ENCODE measurements at places on chromosomes 6 and 20. TPM values are rescaled to one million over a fixed set of nuclear protein-coding genes. Genes with fewer than 3 reads are reported as not detected.

VWA7 gene
- total RNA-seq = 0.36 TPM

DNA sequence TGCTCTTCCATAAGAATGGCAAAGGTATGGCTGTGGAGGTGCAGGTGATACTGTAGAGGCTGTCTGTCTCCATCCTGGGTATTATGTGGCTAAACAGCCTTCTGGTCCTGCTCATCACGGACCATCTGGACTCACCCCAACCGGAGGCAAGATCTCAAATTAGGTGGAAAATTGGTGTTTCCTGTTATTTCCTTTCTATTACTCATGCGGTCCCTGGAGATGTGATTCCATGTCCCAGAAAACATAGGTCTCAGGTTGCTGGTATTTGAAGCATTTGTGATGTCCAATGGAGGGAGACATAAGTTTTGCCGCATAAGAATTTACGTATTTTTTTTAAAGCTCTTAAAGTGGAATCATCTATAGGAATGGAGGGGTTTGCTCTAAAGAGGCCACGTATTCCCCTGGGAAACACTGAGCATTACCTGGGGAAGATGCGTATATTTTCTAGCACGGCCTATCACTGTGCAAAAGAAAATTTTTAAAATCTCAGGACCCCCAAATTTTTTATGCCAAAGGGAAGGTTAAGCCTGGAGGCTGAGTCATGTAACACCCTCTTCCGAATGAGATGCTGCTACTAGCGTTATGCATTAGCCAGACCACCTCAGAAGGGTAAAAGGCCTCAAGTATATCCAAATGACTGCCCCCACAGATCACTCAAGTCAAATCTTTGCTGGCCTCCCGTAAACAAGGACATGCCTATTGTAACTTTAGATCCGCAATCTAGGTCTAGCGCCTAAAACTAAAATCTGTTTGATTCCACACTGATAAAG lies 22.4 kb upstream of the PBOV1 start:
- no peak for DNase-seq

- no peak for DNase-seq
These were observed 525.2 kb downstream of the PKHD1 start for GRCh38 chr6:51562198-51562597.

KIAA1755 gene
- total RNA-seq = 4.9 TPM

- DNase-seq = no peak
These were observed 26.2 kb downstream of the TTBK1 start for GRCh38 chr6:43269273-43270007.

GRCh38 chr6:109235481-109236038 lies 140.3 kb downstream of the CEP57L1 start:
- no peak for DNase-seq

GRCh38 chr6:64817525-64817924 lies 889.5 kb downstream of the EYS start:
- DNase-seq = no peak

DNA sequence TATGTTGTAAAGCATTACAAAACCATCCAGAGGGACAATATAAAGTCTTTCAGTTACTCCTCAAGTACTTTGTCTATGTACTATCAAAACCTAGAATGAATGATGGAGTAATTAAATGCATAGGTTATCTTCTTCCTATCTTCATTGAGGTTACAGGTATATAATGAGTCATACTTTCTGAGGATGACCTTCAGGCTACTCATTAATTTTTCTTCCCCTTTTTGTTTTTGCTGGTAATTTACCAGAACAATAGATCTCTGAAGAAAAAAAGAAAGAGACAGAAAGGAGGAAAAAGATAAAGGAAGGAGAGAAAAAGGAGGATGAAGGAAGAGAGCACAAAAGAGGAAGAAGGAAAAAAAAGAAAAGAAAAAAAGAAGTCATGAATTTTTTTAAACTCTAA lies 398.4 kb downstream of the TBC1D32 start:
- DNase-seq = no peak

GRCh38 chr6:137323860-137324259 lies 104.7 kb upstream of the IFNGR1 start:
- DNase-seq = no peak

DNA sequence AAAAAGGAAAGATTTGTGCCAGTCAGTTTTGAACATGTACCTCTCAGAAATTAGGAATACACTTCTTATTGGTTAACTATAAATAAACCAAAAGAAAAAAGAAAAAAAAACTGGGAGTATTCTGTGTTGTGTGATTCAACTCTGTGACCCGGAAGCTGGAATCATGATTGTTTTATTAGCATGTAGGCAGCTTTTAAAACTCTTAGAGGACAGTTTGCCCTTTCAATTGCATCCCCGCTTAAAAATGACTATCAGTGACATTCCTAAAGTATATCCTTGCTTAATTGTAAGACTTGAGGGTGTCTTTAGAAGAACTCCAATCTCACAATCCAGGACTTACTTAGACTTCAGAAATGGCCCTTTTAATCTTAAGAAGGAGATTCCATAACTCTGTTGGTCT lies 29.1 kb upstream of the TENT5A start:
- no peak for DNase-seq

ALDH8A1 gene
- total RNA-seq = 0.09 TPM

DNA sequence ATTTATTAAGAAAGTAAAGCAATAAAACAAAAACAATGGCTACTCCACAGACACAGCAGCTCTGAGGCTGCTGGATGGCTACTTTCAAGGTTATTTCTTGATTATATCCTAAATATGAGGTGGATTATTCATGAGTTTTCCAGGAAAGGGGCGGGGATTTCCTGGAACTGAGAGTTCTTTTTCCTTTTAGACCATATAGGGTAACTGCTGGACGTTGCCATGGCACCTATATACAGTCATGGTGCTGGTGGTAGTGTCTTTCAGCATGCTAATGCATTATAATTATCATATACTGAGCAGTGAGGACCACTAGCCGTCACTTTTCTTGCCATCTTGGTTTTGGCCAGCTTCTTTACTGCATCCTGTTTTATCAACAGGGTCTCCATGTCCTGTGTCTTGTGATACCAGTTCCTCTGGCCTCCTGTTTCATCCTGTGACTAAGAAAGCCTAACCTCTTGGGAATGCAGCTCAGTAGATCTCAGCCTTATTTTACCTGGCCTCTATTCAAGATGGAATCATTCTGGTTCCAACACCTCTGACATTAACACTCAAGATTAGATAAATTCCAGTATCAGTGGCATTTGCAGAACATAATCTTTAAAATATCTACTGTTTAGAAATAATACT lies 32.3 kb upstream of the TRDN start:
- DNase-seq = peak; percentile 22

DNA sequence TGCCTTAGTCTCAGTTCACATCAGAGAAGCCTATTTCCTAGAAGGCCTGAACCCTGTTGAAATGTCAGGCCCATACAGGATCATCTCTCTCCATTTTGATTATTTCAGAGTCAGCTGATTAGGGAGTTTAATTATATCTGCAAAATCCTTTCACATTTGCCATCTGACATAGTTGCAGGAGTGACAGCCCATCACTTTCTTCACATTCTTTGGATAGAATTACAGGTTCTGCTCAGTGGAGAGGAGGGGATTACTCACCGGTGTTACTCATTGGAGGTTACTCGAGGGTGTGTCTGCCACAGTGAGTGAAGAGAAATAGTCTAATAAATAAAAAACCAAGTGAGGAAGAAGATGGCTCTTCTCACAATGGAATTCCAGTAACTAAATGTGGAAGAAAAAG lies 216.8 kb downstream of the TMEM242 start:
- peak; percentile 42 for DNase-seq
